Mammary epithelial cell (primary cell): ENCODE measurements at places on chromosomes 2 and 18. TPM values are rescaled to one million over a fixed set of nuclear protein-coding genes. Genes with fewer than 3 reads are reported as not detected.

DNA sequence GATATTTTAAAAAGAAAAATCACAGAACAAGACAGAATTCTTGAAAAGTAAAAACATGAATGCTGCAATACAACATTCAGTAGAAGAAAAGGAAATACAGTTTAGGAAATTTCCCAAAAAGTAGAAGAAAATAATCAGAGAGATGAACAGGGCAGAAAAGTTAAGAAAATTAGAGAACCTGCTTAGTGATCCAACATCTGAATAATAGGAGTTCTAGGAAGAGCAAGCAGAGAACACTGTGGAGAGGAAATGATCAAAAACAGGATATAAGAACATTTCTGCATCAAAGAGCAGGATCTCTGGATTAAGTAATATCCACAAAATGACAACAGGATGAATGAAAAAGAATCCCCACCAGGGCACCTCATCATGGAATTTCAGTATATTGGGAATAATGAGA, 8.8 kb upstream of the FHOD3 start:
- no peak for DNase-seq

Gene C2orf72
- 0.49 TPM for polyA plus RNA-seq

Gene FAM117B
- 0.95 TPM for polyA plus RNA-seq

Gene ATP6V1B1
- 0.03 TPM for polyA plus RNA-seq

Gene CNGA3
- not detected for polyA plus RNA-seq

GRCh38 chr2:43302961-43303494, 76.6 kb upstream of the ZFP36L2 start:
- DNase-seq, result no peak

Gene ASIC4
- polyA plus RNA-seq, result 0.05 TPM

GRCh38 chr18:76568731-76569130, 73.7 kb upstream of the ZNF516 start:
- peak; percentile 19 for DNase-seq

- no peak for DNase-seq
Observed at GRCh38 chr2:160907738-160908137, 252.5 kb upstream of the TANK start.

DNA sequence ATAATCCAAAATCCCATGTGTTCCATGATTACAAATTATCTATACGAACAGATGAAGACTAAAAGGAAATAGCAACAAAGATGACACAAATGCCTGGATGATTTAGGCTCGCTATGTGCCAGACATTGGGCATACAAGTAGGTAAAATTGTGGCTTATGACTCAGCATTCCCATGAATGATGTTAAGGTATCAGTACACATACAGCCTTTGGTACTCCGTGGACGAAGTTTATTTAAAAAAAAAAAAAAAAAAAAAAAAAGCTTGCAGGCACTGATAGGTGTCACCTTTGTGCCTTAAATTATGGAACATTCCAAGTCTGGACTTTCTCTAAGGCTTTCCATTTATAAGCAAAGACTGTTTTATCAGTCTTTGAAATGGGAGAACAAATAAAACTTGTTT, 2.7 kb downstream of the CHAC2 start:
- peak; percentile 65 for DNase-seq

GRCh38 chr2:59677158-59677557, 876.3 kb downstream of the BCL11A start:
- no peak for DNase-seq

GRCh38 chr2:101277111-101277510, 24.4 kb downstream of the CNOT11 start:
- no peak for DNase-seq

DNA sequence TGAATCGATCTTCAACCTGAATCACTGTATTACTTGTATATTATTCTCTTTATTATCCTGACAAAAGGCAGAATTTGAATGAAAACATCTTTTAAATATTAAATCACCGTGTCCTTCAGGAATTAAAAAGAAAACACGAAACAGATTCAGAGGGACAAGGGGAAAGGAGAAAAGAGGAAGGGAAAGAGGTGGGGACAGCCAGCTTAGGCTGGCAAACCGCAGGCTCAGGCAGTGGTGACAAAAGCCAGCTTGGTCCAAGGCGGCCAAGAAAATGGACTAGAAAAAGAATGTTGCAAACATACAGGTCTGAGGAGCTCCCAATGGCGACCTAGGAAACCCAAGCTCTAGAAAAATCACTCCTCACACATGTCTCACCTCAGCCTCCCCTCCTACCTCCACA, 6.8 kb downstream of the B4GALT6 start:
- no peak for DNase-seq
